Spleen (tissue), 13 donors: ENCODE measurements at places on chromosomes 4 and X. TPM values are rescaled to one million over a fixed set of nuclear protein-coding genes. Genes with fewer than 3 reads are reported as not detected.

RASSF6 gene
- total RNA-seq = 0.20 TPM

DNA sequence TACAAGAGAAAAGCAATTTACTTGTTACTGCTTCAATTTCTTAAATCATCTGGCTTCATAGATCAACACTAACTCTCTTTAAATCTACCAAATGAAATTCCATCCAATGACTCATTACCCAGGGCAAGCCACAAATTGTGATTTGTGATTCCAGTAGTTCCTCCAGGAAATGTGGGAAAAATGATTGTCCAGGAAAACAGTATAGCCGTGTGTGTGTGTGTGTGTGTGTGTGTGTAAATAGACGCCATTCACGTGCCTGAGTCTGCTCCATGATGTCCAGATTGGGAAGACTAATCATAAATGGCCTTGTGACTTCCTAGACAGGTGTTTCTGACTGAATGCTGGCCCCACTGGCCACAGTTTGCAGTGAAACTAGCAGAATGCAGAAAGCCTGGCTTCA is 121.3 kb downstream of the HS6ST2 start:
- no peak overlapping the region for H3K27ac ChIP-seq
- no peaks in the 10 kb centered on the region for H3K4me1 ChIP-seq
- H3K4me3 ChIP-seq = no peak overlapping the region

DNA sequence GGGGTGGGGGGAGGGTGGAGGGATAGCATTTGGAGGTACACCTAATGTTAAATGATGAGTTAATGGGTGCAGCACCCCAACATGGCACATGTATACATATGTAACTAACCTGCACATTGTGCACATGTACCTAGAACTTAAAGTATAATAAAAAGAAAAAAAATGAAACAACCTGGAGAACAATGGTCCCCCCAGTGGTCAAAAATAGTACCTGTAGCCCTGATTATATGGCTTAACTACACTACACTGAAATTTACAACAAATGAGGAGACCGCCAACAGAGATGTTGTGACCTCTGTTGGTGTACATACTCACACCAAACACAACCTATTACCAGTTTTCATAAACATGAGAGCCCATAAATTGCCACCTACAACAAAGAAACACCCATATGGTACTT is 7.3 kb upstream of the MAGEE1 start:
- no peaks in the 10 kb centered on the region for H3K27me3 ChIP-seq
- no peaks in the 10 kb centered on the region for H3K36me3 ChIP-seq
- no peak for DNase-seq
- H3K27ac ChIP-seq = no peak overlapping the region

GRCh38 chr4:124650614-124651013 is 61.9 kb downstream of the ANKRD50 start:
- no peaks in the 10 kb centered on the region for H3K27me3 ChIP-seq
- no peaks in the 10 kb centered on the region for H3K4me1 ChIP-seq
- H3K36me3 ChIP-seq = no peaks in the 10 kb centered on the region
- no peak overlapping the region for H3K27ac ChIP-seq

- H3K27me3 ChIP-seq = no peaks in the 10 kb centered on the region
- peaks cover 18% of the 10 kb centered on the region for H3K36me3 ChIP-seq
- peak overlapping the region; percentile 58 for H3K4me3 ChIP-seq
- DNase-seq = no peak
These were observed 730 bp downstream of the VBP1 start for GRCh38 chrX:155216940-155217440.

GRCh38 chrX:137425273-137425902 is 140.5 kb upstream of the ZIC3 start:
- no peaks in the 10 kb centered on the region for H3K36me3 ChIP-seq
- no peak overlapping the region for H3K4me3 ChIP-seq
- H3K27ac ChIP-seq = no peak overlapping the region
- DNase-seq = no peak

DNA sequence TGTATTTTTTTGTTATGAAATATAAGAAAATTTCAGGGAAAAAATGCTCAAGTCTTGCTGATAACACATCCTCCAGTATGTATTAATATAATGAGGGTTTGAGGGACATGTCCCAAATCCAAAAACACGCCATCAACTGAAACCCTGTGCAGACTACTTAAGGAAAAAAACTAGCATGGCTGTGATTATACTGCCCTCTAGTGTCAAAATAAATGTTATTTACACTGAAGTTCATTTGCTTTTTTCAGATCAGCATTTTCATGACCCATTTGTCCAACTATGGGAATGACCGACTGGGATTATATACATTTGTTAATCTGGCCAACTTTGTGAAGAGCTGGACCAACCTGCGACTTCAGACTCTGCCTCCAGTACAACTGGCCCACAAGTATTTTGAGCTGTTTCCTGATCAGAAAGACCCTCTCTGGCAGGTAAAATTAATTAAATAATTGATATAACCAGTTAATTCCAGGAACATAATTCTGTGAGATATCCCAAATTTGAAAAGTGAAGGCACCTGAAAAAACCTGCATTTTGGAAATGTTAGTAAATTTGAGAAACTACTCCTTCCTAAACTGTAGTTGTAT is 128.5 kb downstream of the PRSS12 start:
- no peak overlapping the region for H3K27ac ChIP-seq
- no peaks in the 10 kb centered on the region for H3K4me1 ChIP-seq
- H3K36me3 ChIP-seq = no peaks in the 10 kb centered on the region
